ENCODE measurements at places on chromosomes 1 and 21.

DNA sequence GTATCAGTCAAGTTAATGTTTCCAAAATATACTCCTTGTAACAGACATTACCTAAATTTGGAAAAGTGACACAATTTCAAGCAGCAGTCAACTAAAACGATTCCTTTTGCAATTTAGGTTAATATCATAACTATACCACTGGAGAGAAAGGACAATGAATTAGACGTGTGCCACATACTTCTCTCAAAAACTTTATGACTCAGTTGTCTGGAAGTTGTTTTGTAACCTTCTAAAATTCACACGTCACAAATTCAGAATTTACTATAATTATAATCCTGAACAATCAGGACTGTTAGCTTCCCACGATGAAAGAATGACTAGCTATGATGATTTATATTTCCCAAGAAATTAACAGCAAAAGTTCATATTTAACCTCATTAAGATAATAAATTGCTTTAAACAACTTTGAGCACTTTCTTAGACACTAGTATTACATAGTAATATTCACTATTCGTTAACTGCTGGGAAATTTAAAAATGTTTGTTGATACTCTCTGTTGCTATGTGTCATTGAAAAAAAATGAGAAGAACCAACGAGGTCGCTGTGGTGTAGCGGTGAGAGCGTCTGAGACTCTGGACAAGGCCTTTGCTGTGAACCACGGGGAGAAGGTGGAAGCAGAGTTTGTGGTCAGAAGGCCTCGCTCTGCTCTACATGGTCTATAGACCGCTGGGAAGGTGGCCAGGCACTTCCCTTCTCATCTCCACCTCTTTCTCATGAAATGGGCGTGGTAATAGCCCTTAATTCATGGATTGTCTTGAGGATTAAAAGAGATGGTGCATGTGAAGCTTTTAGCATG lies 27.9 kb upstream of the BATF3 start:
- no peak for DNase-seq

DNA sequence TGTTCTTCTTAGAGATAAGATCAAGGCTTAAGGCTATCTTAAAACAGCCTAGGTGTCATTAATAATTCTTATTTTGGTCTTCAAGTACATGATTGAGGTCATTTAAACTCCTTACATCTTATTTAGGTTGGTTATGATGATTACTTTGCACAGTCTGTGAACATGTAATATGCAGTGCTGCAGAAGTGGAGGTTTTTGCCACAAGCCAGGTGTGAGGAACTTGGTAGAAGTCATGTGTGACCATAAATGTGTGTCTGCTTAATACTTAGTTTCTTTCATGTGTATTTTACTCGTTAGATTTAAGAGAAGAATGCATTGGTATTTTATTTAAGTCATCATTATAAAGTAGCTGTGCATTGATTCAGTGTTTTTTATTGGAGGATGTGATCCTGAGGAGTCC lies 10.1 kb downstream of the ATG4C start:
- no peak for DNase-seq

DNA sequence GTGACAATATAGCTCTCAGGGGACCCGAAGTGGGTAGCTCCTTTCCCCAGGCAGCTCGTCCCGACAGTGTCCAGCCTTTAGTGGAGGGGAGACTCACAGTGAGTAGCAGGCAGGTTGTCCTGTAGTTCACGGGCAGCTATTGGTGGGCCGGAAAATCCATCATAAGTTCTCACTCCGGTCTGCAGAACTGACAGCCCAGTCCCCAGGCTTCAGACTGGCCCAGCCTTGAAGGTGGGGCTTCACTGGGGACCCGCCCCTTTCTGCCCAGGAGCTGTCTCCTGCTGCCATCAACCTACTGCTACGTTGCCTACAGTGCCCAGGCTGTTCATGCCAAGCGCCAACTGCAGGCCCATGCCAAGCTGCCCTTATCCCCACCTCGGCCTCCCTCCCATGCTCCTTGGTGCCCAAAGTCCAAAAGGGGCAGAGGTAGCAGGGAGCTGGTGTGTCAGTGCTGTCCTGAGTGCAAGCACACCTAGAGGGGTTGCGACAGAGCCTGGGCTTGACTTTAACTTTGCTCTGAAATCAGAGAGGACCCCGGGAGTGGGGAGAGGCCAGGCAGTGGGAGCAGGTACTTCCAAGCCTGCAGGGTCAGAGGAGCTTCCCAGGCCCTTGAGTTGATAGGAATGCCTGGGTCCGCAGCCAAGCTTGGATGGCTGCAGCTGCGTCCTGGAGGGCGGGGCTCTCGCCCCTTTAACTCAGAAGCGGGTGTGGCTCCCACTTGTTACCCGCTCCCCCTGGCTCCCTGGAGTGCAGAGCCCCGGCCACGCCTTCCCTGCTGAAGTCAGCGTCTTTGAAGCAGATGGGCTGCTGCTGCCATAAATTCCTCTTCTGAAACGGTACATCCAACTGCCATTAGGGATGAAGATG lies 1144.3 kb upstream of the NCAM2 start:
- no peak for DNase-seq

DNA sequence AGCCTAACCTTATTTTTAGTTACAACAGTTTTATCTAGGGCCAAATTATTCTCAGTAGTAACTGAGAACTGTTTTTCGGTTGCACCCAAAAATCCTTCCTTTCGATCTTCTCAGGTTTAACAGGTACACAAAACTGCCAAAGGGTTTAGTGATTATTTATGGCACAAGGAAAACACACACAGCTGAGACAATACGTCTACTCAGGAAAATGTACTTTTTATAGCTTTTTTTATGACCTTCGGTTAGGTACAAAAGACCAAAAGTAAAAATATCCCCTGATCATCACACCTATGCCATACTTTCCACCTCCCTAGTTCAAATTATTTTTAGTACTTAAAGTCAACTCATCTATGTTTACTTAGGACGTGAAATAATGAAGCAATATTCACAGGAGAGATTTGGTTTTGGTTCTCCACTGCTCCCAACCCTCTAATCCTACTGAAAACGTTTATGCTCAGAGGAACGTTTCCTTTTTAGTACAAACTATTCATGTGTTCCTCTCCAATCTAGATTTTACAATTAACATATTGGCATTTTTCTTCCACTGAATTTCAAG lies 48.7 kb downstream of the TTLL7 start:
- no peak for DNase-seq

DNA sequence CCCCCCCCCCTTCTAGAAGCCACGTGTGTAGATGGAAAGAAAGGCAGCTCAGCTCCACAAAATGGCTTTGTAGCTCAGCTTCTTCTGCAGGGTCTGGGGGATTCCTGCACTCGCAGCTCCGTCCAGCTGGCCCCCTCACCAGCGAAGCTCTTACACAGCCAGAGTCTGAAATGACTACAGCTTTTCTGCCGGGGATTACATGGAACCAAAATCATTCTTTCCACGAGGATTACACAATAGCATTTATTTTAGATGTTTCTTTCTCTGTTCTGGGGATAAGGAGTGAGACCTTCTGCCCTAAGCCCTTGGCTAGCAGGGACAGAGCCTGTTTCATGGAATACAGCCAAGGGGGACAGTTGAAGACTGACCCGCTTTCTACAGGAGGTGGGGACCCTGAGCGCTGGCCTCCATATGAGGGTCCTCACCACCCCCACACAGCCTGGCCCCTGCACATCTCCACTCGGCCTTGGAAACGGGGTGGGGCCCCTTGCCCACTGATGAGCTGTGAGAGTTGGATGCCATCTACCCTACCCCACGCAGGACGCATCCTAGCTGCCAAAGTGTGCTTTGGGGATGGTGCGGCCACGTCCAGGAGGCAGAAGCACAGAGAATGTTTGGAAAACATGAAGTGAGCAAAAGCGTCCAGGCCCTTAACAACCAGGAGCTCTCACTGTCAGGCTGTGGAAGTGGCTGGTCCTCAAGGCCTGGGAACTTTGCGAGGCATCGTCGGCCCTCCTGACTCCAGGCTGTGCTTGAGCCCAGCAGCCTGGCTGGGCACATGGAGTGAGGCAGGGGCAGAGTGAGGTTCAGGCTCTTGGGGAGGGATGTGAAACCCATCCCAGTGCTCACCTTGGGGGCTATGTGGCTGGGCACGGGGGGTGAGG lies 14.5 kb downstream of the ACTRT2 start:
- no peak for DNase-seq

- no peak for DNase-seq
These were observed 16.2 kb upstream of the POFUT2 start for GRCh38 chr21:45303751-45304475.

- no peak for DNase-seq
These were observed 5.2 kb downstream of the CCN1 start for GRCh38 chr1:85585799-85586198.

DNA sequence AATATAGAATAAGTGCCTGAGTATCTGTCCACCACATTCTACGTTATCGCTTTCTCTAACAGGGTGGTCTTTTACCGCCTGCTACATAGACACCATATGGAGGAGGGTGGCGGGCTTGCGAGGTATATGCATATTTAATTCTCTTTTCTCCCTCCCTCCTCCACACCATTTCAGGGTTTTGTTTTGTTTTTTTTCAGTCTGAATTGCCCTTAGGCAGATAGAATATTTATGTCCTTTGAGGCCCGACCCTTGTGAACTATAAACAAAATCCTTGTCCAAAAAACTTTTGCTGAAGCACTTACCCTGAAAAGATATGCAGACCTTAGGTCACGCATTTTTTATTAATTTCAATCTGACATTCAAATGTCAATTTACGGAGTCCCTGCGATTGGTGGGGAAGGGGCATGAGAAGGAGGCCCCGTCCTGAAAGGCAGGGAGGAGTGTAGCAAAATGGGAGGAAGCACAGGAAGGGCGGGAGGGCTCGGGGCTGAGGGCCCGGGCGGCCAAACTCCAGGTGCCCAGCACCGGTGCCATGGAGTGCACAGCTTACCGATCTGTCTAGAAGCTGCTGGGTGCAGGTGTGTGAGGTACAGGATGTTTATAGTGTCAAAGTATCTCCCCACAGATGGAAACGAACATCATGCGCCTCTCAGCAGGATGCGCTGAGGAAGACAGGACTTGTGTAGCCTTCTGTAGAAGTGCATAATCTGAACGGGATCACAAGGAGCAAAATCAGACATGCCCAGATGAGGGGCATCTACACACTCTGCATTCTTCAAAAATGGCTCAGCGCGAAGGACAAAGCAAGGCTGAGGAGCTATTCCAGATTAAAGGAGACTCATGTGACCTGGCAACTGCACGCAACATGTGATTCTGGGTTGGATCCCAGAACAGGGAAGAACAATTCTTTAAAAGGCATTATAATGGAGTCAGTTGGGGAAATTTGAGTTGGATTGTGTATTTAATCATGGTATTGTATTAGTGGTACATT lies 68.8 kb upstream of the LYST start:
- DNase-seq, result no peak

- no peak for DNase-seq
These were observed 86.2 kb downstream of the DAB1 start for GRCh38 chr1:57337623-57338022.

DNA sequence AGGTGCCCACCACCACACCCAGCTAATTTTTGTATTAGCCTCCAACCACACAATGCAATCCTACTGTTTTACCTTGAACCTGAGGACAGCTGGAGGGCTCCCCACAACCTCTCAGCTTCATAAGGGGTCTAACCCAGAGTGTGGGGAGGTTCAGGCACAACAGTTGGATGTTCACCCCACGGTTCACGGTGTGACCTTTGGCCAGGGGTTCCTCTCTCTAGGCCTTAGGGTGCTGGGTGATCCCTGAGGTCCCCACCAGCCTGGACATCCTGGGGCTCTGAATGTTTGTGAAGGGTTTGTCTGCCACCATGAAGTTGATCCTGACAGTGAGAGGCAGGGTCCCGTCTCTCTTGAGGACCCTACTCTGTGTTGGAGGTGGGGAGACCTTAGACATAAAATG lies 3.9 kb downstream of the ACOT11 start:
- DNase-seq, result no peak

GRCh38 chr21:41622831-41623548 lies 115.0 kb upstream of the TMPRSS2 start:
- DNase-seq, result no peak

GRCh38 chr1:28273216-28273860 lies 14.0 kb downstream of the SESN2 start:
- DNase-seq, result no peak

GRCh38 chr1:112803906-112804762 lies 89.0 kb upstream of the PPM1J start:
- peak; percentile 3 for DNase-seq

DNA sequence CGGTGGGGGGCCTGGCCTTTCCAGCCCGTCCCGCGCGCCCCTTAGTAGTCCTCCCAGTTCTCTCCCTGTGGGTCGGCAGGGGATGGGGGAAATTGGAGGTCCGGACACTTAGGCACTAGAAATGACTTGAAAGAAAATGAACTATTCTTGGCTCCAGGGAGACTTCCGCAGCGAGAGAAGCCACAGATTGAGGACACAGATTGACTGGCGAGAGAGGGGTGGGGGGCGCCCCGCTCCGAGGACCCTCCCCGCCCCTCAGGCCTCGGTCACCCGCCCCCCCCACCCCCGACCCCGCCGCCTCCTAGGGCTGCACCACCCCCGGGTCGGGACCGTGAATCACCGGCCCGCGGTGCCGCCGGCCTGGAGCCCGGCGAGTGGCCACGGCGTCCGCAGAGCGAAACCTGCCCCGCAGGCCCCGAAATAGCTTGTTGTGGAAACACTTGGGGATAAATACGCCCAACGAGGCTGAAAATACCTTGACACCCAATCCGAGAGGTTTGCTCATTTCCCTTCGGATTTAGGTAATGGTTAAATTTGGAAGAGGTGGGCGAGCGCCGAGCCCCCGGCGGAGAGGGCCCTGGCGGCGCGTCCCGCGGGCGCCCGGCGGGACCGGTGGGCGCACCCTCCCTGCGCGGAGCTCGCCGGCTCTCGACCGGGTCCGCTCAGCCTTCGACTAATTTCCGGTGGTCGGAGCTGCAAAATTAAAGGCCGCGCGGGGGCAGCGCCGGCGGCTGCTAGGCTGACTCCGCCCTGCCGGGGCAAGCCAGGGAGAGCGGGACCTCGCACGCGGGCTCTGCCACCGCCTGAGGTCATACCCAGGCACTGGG lies at the start of gene GFI1:
Gene GFI1, minus strand, starts transcription at position 675 of the 827 bp plus-strand sequence. CDS start 3,438 bp downstream, outside the sequence.
- no peak for DNase-seq

DNA sequence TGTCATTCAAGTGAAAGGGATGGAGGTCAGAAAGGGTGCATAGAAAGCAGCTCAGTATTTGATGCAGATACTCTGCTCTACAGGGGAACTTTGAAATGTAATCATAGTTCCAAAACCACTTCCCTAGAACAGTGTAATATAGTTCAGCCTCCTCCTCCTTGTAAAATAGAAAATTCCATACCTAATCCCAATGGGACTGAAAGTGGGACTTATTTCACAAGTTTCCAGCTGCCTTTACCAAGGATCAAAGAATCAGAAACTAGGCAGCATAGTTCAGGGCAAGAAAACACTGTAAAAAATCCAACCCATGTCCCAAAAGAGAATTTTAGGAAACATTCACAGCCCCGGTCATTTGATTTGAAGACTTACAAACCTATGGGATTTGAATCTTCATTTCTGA lies 8.1 kb upstream of the TMCO2 start:
- no peak for DNase-seq

DNA sequence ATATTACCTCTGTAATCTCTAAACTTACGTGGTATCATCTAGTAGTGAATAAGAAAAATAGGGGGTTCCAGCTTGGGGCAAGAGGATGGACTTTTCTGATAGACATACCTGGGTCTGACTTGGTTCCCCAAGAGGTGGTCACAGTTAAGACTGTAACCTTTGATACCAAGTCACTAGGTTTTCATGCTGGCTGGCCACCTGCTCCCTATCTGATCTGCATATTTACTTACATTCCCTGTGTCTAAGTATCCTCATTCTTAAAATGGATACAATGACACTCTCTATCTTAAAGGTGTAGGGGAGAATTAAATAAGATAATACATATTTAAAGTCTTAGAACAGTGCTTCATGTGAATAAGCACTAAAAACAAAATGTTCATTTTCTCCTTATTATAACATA lies 312.1 kb downstream of the DSCAM start:
- DNase-seq, result no peak

GRCh38 chr1:230844561-230844960 lies 23.8 kb downstream of the C1orf198 start:
- no peak for DNase-seq

GRCh38 chr1:172515927-172516326 lies 17.0 kb upstream of the SUCO start:
- no peak for DNase-seq

All from NCI-H446 treated with DMSO at 0.1 percent for 48 hours (cell line).